ENCODE measurements at places on chromosomes 2 and 18. TPM values are rescaled to one million over a fixed set of nuclear protein-coding genes. Genes with fewer than 3 reads are reported as not detected.

DNA sequence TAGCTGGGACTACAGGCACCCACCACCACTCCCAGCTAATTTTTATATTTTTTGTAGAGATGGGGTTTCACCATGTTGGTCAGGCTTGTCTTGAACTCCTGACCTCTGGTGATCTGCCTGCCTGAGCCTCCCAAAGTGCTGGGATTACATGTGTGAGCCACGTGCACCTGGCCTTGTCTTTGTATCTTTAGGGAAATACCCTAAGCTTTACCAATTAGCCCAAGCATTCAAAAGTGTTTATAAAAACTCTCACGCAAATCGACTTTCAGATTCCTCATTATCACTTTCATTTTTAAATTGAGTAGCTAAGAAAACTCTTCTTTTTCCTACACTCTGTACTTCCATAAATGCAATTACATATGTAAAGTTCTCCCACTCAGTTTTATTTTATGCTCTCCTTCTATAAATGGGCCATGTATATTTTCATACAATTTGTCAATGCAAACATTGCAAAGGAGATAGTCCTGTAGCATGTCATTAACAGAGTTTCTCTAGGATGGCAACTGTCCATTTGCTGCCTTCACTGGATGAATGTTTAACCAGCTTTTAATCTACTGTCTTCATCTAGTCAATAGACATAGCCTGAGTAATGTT lies 326.2 kb upstream of the LRATD1 start:
- DNase-seq: no peak

GRCh38 chr18:67790527-67790926 lies 274.0 kb upstream of the DSEL start:
- DNase-seq: no peak

SLC11A1 gene
- 0.23 TPM for total RNA-seq

DNA sequence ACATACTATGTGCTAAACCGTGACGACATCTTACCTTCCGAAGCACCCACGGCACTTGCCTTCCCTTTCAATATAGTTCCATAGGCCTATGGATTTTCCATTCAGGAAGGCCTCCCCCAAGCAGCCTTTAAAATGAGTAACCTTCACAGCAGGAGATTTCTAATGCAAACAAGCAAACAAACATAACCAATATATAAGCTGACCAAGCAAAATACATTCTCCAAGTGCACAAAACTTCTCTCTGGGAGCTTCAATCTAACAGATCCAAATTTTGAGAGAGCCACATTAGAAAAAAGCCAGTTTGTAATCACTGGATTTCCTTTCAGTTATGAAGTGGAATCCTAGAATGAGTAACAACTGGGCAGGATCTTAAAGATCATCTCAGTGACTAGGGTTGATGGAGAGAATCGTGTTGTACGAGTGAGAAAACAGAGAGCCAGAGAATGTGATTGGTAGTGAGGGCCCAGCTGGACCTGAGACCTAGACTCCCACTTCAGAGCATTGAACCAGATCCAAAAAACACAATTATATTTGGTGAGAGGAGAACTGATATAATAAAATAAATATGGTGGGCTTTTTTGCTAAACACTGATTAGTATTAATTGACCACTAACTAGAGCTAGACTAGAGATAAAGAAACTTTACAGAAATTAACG lies 145.6 kb downstream of the LAMA1 start:
- no peak for DNase-seq

ZBTB7C gene
- not detected for total RNA-seq

GRCh38 chr2:64404002-64404731 lies 49.8 kb upstream of the LGALSL start:
- no peak for DNase-seq

GRCh38 chr2:62415518-62415917 lies 90.5 kb downstream of the TMEM17 start:
- no peak for DNase-seq

PIEZO2 gene
- total RNA-seq: not detected

DNA sequence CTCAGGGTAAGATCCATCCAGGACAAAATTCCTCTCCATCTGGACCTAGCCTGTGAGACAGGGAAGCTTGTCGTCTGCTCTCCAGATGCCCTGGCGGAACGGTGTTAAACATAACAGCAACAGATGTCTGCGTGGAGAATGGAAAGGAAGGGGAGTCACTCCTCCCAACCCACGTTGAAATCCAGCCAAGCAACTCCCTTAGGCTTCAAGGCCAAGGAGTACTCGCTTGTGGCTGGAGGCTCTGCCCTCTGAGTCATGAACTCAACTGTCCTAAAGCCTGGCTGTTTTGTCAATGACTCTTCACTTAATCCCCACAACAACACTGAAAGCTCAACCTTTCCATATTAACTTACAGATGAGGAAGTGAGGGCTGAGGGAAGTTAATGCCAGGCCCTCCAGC lies 42.2 kb downstream of the TPO start:
- no peak for DNase-seq

REG3G gene
- total RNA-seq: not detected

DNA sequence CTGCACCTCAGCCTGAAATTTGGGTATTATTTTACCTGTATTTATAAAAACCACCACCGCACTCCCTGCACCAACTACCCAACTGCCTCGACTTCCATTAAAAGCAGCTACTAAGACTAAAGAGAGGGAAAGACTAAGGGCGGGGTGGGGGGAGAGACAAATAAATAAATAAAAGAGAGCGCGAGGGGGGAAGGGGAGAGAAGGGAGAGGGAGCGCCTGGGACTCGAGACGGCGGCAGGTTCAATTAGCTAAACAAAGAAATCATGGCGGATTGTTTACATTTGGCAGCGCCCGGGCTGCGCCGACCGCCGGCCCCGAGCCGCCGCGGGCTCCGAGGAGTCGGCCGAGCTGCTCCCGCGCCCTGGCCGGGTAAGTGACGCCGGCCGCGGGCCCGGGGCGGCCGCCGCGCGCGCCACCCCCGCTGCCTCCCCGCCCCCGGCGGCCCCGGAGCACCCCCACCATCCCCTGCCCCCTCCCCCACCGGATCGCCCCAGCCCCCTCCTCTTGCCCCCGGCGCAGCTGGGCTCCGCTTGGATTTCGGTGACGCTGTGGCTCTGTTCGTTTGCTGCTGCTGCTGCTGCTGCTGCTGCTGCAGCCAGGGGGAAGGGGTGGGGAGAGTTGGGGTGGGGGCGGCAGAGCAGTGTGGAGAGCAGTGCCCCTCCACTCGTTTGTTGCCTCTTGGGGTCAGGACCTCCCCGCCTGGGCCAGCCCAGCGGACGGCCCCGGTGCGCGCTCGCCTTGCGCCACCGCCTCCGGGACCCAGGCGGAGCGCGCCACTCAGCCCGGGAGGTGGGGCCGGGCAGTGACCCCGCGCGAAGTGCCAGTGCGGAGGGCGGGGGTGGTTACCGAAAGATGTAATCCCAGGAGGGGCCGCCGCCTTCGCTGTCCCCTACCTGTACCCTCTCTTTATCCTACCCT lies 187.2 kb upstream of the FANCL start:
- peak; percentile 15 for DNase-seq

NAT8 gene
- not detected for total RNA-seq

- DNase-seq: no peak
These were observed 68.2 kb upstream of the HPCAL1 start for GRCh38 chr2:10234409-10235094.

DNA sequence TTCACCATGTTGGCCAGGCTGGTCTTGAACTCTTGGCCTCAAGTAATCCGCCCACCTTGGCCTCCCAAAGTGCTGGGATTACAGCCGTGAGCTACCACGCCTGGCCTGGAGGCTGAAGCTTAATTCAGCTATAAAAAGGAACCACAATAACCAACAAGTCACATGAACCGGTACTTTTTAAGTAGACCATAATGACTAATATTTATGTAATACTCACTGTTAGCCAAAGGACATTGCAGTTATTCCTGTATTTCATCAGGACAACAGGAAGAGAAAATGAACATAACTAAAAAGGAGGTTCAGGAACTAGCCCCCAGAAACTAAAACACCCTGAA lies 49.0 kb upstream of the TMEM87B start:
- no peak for DNase-seq

GRCh38 chr2:109365131-109365530 lies 236.1 kb downstream of the SH3RF3 start:
- no peak for DNase-seq

DNA sequence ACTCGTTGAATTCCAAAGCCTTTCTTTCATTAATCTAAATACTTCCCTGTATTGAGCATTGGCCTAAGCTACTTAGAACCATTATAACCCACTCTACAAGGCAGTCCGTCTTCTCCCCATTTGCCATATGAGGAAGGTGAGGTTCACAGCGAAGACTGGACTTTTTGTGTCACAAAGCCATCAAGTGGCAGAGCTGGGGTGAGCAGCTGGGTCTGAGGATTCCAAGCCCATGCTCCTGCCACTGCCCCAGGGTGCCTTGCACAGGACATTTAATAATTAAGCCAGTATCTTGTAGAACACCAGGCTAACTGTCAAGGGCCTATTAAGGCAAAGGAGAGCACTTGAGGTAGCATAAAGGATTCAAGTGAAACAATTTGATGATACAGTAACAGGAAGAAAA lies 68.8 kb upstream of the ZNF397 start:
- no peak for DNase-seq

DNA sequence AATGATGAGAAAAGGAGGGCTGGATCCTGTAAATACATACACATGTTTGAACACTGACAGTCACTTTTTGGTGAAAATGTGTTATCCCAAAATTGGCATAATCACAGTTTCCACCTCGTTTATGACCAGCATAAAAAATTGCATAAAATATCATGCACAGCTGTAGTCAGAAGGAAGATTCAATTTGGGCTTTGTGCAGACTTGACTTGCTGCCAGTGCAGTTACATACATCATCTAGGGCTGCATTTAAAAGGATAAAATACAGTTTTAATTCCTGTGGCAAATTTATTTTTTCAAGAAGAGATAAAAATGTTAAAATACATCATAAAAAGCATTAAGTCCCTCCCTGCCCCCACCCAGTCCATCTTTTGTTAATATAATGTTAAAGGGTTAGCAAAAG lies 103.8 kb downstream of the VWC2L start:
- DNase-seq: no peak

- DNase-seq: peak; percentile 7
These were observed 1.3 kb downstream of the PTPRM start for GRCh38 chr18:7568426-7568825.

RGPD3 gene
- total RNA-seq: 0.20 TPM

IMPACT gene
- total RNA-seq: 13.5 TPM

- DNase-seq: no peak
These were observed 71.0 kb downstream of the SPIRE1 start for GRCh38 chr18:12586956-12587355.

GRCh38 chr2:85541753-85542457 lies 2.9 kb downstream of the MAT2A start:
- no peak for DNase-seq

ITPRIPL1 gene
- total RNA-seq: 32.6 TPM

FABP1 gene
- not detected for total RNA-seq
